ENCODE measurements at places on chromosomes 11 and 22.

DNA sequence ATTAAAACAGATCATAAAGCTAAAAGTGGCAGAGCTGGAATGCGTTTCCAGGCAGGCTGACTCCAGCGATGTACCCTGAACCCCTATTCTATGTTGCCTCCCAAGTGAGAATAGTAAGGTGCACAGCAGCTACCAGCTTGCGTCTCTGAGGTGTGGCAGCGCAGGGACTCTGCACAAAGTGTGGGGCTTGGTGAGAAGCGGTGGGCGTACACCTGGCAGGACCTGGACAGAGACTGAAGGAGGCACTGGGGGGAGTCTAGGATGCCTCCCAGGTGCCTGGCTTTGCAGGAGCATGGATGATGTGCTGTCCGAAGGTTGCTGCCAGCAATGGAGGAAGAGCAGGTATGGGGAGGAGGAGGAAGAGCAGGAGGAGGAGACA, 42.9 kb downstream of the AMPD3 start:
- no peak for DNase-seq

DNA sequence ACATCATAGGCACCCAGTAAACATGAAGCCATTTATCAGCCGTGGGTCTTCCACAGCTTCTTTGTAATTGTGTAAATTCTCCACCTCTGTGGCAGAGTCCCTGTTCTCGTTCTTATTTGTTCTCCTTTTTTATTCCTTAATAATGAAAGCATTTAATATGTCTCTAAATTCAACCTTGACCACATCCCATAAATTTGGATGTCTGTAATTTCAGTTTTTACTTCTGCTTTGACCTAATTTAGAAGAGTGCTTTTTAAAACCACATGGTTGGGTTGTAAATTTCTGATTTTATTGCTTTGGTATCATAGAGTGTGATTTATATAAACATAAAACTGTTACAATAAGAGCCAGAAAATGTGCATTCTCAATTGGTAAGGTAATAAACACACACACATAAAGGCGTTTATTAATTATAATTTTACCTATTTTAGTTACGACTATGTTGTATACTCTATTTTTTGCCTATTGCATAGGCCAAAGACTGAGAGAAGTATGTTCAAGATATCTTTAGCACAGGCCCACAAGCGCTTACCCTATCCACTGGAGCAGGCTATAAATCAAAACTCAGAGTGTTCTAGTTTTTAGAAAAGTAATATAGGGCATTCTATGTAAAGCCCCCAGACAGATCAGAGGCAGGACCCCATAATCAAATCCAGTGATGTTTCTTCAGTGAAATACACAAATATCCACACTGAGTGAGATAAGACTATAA, 58.0 kb upstream of the CCND1 start:
- no peak for DNase-seq

- DNase-seq: no peak
Measured at GRCh38 chr11:63673579-63673978, 2.4 kb upstream of the ATL3 start.

DNA sequence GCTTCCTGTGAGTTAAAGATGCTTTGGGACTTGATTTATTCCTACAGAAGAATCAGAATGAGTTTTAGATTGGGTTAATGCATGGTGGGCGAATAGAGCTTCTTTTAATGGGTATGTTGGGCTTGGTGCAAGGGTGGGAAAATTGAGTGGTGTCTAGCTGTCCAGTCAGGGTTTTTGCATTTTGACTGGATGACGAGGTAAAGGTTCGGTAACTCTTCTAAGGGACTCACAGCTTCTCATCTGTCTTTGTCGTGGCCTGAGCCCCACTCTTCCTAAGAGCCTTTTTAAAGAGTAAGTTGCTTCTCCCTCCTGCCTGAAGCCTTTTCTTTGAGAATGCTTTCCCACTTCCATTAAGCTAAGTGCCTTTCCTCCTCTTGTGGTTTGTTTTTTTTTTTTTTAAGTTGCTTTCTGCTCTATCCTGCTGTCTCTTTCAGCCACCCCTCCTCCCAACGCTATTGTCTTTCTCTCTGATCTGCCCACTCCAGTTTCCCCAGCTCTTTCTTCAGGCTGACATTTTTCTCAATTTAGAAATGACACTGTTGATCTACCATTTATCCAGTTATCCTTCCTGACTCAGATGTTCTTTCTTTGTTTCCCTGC, 1.1 kb downstream of the DPF2 start:
- DNase-seq: no peak

- DNase-seq: no peak
Measured at GRCh38 chr11:70016666-70017367, 61.3 kb upstream of the ANO1 start.

DNA sequence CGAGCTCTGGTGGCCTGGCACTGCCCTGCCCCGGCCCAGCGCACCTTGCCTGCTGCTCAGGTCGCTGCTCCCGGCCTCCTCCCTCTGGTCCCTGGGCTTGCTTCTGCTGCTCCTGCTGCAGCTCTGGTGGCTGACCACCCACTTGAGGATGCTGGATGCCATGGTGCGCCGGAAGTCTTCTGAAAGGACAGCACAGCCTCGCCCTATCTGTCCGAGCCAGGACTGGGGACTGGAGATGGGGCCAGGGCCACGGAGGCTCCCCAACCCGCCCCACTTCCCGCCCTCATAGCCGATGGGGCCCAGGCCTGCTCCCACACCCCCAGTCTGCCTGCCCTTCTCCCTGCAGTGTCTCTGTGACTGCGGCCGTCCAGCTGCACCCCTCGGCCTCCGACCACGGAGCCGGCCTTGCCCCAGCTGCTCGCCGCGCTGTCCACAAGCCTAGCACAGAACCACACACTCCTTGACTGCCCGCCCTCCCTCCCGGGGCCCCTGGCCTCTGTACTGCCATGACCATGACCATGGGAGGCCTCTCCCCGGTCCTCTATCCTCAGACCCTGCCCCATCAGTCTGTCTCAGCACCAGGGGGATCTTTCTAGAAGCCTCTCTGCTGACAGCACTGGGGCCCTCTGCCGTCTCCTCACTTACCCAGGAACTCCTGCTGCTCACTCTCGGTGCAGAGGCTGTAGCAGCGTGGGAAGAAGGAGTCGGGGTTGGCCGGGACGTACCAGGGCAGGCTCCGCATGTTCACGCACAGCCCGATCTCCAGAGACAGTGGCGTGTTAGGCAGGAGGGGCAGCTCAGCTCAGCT, 12.7 kb downstream of the TTLL8 start:
- no peak for DNase-seq

DNA sequence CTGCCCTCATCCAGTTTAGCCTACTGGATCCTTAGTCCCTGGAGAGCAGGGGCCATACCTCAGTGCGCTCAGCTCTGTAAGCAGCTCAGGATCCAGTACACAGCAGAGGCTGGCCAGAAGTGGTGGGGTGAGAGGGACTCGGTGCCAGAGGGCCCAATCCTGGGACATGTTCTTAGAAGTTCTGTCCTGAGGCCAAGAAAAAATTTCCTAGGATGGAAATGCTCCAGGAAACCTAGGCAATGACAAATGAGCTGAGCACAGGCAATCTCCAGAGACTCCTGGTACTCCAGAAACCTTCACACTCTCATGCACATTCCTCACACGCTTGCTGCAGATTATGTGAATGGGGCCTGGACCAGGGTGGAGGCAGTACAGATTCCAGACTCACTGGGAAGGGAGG, 89.6 kb downstream of the SERGEF start:
- no peak for DNase-seq

DNA sequence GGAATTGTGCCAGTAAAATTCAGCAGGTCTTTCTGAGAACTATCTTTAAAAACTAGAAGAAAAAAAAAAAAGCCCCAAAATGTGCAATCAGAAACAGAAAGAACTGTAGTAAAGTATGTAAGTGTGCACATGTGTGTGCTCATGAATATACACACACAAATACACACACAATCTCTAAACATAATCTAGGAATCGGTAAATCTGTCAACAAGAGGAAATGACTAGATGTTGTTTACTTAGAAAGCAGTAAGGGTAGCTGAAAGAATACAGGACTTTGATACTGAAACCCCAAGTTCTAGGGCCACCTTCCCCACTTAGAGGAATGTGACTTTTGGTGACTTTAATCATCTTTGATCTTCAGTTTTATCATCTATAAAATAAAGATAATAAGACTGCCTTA, 13.2 kb downstream of the UEVLD start:
- DNase-seq: no peak
